Activated CD4-positive, CD25-positive, alpha-beta regulatory T cell (primary cell): ENCODE measurements at places on chromosomes 1 and 21.

- peak; percentile 91 for DNase-seq
These were observed at the start of gene UBE2J2 for GRCh38 chr1:1273512-1274298. Gene UBE2J2, minus strand, starts transcription at chr1:1273854. Its CDS starts 5,862 bp downstream, at chr1:1267992.

DNA sequence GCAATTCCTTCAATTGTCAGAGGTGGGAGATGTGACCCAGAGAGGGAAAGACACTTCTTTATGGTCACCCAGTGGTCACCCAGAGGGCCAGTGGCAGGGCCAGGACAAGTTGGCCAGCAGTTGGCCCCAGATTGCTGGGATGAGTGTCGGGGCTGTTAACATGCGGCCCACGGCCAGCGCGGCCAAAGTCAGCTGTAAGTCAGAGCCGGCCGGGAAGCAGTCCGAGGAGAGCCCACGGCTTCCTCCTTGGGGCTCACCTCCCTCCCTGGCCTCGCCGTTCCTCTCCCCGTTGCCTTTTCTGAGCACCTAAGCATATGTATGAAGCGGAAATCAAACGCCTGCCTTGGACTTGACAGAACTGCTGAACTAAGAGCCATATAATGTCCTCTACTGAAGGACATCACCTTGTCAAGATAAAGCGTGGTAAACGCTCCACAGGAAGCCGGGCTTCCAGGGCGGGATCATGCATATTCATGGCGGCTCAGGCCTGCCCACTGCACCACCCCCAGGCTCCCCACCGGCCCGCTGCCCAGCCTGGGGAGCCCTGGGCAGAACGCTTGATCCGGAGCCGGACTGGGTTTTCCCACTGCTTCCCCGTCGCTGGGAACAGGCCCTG is 245.4 kb upstream of the POU3F1 start:
- DNase-seq: no peak

DNA sequence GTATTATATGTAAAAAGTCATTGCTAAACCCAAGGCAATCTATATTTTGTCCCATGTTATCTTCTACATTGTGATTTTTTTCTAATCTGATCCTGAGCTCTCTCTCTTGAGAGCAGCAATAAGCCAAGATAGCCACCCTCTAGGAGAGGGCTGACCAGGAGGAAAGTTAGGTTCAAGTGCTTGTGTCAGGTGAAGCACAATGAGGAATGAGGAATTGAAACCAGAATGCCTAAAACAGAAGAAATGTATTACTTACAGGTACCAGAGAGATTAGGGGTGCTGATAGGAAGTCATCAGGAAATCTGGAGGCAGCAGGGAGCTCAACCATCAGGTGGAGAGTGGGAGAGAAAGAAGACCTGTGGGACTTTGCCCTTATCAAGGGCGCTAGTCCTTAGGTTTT is 85.5 kb upstream of the BARHL2 start:
- DNase-seq: no peak

DNA sequence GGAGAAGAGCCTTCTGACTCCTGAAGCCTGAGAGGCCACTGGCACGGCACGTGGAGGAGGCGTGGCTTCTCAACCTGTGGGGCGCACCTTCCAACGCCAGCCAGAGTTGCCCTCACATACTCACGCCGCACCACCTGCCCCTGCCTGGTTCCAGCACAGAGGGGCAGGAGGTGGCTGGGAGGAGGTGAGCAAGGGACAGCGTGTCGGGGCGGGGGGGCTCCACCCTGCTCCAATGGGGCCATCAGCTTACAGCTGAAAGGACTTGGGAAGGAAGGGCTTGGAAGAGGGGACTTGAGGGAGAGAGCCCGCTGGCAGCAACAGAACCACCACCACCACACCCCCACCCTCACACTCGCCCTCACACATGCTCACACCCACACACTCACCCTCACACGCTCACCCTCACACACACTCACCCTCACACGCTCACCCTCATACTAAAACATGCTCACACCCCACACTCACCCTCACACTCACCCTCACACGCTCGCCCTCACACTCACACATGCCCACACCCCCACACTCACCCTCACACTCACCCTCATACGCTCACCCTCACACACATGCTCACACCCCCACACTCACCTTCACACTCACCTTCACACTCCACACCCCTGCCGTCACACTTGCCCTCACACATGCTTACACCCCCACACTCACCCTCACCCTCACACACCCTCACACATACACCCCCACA is 41.6 kb upstream of the EDN2 start:
- DNase-seq: no peak

DNA sequence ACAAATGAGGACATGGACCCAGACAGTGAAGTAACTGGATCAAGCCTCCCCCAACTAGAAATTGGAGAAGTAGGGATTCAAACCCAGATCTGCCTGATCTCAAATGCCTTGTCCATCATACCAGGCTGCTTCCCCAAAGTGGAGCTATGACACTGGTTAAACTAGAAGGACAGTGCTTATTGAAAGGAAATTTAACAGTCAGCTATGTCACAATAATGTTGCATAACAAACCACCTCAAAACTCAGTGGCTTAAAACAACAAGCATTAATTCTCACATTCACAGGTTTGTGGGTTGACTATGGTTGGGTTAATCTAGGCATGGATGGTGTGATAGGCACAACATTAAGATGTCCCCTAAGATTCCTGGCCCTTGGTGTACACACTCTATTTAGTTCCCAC is 107.1 kb downstream of the TAS1R2 start:
- DNase-seq: no peak

- no peak for DNase-seq
These were observed 46.1 kb downstream of the RAVER2 start for GRCh38 chr1:64790832-64791487.

- no peak for DNase-seq
These were observed 23.5 kb upstream of the SLAMF9 start for GRCh38 chr1:159977364-159978106.

- peak; percentile 97 for DNase-seq
These were observed at the start of gene HSPA13 for GRCh38 chr21:14382835-14383595. Gene HSPA13, minus strand, starts transcription at chr21:14383146. Its CDS starts 27 bp downstream, at chr21:14383119.

DNA sequence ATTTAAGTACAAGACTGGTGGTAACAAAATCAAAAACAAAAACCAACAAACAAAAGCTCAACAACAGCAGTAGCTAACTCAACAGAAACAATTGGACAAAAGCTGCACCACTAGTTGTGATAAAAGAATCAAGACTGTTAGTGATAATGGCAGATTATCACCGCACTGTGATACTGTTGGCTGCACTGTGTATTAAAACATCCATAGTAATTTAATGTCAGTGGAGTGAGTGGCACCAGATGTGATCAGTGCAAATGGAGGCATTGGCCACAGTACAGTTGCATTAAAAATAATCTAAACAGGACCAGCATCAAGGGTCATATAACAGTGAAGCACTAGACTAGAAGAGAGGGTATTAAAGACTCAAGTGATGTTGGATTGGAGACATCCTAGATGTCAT is 1341.3 kb downstream of the MRPL39 start:
- no peak for DNase-seq

- no peak for DNase-seq
These were observed 10.5 kb downstream of the NCMAP start for GRCh38 chr1:24566236-24566867.

DNA sequence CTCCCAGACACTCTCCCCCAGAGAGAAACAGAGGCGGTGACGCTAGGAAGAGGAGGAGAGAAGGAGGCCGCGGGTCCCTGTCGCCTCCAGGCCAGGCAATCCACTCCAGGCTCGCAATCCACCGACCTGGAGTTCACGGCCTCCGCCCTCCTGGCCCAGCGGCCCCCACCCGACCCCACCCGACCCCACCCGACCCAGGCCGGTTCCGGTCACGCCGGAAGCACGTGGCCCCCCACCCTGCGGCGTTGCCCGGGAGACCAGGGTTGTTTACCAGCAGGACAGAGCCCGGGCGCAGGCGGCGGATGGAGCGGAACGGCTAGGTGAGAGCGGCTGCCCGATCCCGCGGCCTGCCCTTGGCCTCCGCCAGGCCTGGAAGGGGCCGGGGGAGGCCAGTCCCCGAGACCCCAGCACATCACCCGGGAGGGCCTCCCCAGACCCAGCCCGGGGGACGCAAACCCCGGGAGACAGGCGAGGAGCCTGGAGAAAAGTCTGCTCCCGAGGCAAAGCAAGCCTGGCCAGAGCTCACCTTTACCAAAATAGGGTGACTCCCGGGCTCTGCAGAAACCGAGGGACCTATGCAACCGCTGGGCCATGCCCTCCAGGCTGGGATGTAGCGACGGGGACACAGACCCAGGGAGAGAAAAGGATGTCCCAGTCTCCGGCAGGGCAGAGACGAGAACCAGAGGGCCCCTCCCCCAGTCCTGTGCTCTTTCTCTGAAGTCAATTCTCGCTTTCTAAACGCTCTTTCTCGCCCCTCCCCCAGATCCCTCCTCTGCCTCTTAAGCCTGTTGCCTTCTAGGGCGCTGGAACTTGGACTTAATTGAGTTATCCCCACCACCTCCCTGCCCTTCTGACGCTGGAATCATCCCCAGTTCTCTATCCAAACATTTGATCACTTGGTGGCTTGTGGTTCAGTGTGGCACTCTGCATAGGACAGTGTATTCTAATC is at the start of the genes PLA2G2C and UBXN10:
Gene PLA2G2C, minus strand, starts transcription at position 685 of the 949 bp plus-strand sequence. CDS start 9,155 bp downstream, outside the sequence.
Gene UBXN10, plus strand, starts transcription at position 263 of the 949 bp plus-strand sequence. CDS start 4,466 bp downstream, outside the sequence.
- peak; percentile 27 for DNase-seq

GRCh38 chr1:190615818-190616217 is 138.2 kb upstream of the BRINP3 start:
- no peak for DNase-seq

DNA sequence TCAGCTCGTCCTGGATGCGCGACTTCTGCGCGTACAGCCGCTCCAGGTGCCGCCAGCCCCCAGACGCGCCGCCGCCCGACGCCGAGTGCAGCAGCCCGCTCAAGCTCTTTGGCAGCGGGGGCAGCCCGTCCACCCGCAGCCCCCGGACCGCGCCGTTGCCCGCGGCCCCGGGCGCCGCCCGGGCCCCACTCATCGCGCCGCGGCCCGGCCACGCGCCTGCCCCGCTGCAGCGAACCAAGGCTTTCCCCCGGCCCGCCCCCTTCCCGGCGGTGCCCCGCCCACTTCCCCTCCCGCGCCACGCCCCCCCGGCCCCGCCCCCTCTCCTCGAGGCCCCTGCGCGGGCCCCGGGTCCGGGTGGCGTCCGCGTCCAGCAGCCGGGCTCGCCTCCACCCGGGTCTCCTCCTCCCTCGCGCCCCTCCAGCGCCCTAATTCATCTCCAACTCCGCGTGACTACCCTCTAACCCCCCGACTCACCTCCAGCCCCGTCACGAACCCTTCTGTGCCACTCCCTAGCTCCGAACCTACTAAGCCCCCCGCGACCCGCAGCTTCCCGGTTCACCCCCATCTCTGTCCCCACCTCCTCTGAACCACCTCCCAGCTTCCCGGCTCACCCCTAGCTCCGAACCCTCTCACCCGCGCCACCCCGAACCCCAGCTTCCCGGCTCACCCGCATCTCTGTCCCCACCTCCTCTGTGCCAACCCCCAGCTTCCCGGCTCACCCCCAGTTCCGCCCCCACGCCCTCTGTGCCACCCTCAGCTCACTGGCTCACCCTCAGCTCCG is at the start of gene FAM89A:
Gene FAM89A, minus strand, starts transcription at position 236 of the 781 bp plus-strand sequence. Its CDS starts 43 bp downstream, at position 193.
- peak; percentile 60 for DNase-seq

- DNase-seq: no peak
These were observed 3.3 kb downstream of the RAVER2 start for GRCh38 chr1:64748222-64748621.

DNA sequence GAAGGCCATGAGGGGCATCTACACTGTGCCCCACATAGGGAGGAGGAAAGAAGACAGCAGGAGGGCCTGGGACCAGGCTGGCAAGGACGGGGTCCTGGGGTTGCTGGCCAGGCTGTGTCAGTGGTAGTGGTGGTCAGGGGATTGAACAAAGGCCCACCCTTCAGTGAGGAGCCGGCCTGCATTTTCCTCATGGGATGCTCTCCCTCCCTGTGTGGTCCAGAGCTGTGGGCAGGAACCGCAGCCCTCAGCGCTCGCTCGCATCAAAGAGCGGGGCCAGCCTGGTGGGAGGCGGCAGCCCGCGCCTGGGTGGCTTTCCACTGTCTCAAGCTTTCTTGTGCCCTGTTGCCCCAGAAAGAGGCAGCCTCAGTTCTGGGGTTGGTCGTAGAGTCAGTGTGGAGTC is 24.8 kb downstream of the LHX4 start:
- DNase-seq: no peak

- DNase-seq: no peak
These were observed 1319.5 kb downstream of the BRINP3 start for GRCh38 chr1:189158155-189158554.

GRCh38 chr1:212260557-212261355 is 24.5 kb upstream of the PPP2R5A start:
- no peak for DNase-seq

DNA sequence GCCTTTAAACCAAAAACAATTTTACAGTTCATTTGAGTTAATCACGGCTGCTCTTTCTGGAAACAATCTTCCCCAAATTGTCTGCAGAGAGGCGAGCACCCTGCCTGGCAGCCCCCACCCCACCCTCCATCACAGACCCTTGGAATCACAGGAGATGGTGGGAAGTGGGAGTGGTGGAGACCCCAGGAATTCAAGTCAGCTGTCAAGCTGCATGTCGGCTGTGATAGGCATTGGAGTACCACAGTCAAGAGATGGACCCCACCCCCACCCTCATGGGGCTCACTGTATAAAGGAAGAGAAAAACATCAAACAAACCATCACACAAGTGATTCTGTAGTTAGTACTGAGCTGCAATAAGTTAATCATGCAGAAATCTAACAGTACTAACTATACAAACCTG is 360.4 kb downstream of the MATN1 start:
- DNase-seq: no peak

GRCh38 chr21:42397746-42398394 is 2.0 kb upstream of the TMPRSS3 start:
- no peak for DNase-seq

- no peak for DNase-seq
These were observed 10.6 kb downstream of the SOX13 start for GRCh38 chr1:204083491-204083890.

DNA sequence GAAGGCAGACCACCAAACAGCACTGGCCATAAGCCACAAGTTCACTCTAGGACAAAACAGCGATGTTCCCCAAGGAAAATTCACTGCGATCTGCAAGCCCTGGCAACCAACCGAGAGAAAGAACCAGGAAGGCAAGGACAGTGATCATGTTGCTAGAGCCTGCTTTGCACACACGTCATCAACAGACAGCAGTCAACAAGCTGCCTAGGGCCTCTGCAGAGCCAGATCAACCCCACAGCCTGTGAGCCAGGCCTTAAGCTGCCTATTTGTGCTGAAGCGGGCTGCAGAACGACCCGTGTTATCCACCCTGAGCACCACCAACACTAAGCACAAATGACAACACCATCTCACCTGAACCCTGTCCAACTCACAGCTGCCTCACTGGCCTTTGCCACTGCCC is 6.2 kb upstream of the YRDC start:
- DNase-seq: no peak

GRCh38 chr1:5651964-5652821 is 340.0 kb downstream of the NPHP4 start:
- DNase-seq: no peak

GRCh38 chr1:151713874-151714273 is 2.7 kb downstream of the CELF3 start:
- no peak for DNase-seq

- no peak for DNase-seq
These were observed 216.3 kb upstream of the CAMK1G start for GRCh38 chr1:209367061-209367772.
